ENCODE measurements at places on chromosomes 2 and 18. TPM values are rescaled to one million over a fixed set of nuclear protein-coding genes. Genes with fewer than 3 reads are reported as not detected.

The LIMS3 gene
- total RNA-seq, result 43.6 TPM

The SCN1A gene
- not detected for total RNA-seq

DNA sequence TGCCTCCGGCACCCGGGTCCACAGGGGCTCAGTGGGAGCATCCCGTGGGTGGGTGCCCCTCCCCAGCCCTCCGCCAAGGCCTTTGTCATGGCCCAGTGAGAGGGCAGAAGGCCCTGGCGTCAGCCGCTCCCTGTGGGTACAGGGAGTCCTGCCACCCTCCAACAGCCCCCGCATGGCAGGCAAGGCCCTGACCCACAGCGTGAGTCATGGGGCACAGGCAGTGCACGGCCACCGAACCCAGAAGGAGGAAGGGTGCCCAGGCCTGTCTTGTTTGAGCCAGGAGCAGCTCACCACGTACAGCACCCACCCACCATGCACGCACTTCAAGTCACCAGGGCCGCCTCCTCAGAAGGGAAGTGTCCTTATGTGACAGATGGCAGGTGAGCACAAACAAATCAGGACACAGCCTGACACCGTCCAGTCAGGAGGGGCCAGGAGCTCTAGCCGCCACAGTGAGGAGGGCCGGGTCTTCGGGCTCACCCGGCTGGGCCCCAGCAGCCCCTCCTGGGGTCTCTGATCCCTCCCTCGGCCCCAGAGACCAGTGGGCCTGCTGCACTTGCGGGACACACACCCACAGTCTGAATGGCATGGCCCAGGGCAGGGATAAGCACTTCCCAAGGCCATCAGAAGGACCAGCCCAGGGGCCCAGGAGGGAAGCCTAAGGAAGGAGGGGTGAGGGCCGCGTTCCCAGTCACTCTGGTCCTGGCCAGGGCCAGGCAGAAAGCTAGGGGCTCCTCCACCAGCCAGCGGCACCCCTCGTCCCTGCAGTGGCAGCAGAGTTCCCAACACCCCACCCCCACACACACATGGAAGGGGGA, 25.8 kb downstream of the BIN1 start:
- DNase-seq, result no peak

The HOXD9 gene
- 1.4 TPM for total RNA-seq

- no peak for DNase-seq
Observed at GRCh38 chr18:32301361-32301760, 111.5 kb downstream of the MEP1B start.

The TMEM178A gene
- total RNA-seq, result 5.4 TPM

All from thoracic aorta (tissue), 2 donors.